ENCODE measurements at places on chromosomes 1 and 21.

GRCh38 chr21:15058854-15059263 is 5.9 kb downstream of the NRIP1 start:
- DNase-seq = peak; percentile 29

DNA sequence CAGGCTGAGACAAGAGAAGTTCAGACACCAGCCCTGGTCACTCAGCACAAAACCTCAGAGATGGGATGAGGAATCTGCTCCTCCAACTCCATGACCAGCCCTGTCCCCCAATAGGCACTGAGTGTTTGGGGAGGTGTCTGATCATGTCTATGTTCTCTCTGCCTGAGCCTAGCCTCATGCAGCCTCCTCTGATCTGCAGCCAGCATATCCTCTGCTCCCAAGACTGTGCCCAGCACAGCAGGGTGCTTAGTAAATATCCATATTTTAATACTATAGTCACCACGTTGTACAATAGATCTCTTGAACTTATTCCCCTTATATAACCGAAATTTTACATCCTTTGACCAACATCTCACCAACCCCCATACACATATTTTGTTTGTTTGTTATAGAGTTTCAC is 202.9 kb downstream of the MATN1 start:
- no peak for DNase-seq

- DNase-seq = peak; percentile 33
Observed at GRCh38 chr21:42187976-42188653, 30.8 kb upstream of the ABCG1 start.

DNA sequence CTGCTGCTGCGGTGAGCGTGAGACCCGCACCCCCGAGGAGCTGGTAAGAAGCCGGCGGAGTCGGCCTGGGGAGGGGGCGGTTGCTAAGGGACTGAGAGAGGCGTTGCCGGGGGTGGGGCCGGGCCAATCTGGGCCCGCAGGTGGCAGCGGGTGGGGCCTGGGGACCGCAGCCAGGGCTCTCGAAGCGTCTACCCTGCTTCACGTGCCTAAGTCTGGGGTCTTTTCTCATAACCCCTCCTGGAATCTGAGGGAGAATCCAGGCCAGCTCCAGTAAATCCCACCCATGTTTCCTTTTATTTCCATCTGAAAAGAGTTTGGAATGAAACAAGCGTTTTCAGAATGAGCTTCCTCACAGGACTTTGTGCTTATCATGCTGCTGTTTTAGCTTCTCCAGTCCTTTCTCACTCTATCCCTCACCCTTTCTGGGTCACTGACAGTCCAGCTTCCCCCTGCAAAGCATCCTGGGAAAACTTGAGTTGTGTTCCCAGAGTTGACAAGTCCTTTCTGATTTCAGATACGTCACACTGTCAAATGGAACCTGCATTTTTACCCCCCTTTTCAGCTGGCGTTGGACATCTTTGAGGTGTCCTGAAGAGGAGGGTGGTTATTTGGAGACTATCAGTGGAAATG is 431 bp downstream of the CLCN6 start:
- DNase-seq = no peak

DNA sequence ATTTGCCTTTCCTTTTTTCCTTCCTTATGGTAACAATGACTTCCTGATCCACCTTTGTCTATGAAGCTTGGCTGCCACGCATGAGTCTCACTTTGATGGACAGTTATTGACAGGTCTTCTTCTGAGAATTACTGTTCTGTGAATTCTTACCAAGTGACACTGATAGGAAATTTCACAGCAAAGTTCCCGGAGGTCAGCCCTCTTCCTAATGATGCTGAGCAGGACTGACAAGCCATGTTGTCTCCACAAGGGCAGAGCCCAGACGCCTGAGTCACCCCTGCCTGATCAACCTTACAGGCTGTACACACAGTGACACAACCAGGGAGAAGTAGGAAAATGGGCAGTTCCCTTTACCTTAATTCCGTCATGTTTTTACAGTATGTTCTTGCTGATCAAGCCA is 44.2 kb downstream of the ZC3H11B start:
- no peak for DNase-seq

- no peak for DNase-seq
Observed at GRCh38 chr21:31557421-31558188, 101.9 kb upstream of the SOD1 start.

DNA sequence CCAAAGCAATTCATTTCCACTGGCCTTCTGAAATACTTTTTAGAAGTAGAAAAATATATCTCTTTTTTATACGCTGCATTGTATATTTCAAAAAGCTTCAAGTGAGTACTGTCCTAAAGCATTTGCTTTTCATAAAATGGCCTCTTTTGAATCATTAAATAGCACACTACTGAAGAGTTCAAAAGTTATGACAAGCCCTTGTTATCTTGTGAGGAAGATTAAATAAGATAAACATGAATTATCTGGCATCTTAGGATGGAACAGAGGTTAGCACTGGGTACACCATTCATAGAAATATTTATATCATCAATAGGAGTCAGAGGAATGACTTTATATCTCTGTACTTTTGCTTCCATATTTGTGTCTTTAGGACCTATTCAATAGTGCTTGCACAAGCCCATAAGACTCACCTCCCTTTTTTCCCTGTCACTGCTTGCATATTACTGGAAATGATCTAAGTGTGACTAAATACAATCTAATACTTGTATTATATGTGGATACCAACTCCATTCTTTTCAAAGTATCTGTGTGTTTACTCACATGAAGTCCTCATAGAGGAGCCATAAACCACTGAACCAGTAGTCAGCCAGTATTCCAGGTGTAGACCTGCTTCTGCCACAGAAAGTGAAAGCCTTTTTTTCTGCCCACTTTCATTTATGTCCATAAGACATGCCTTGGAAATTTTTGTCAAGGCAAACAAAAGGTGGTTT is 274.2 kb upstream of the C1orf105 start:
- no peak for DNase-seq

DNA sequence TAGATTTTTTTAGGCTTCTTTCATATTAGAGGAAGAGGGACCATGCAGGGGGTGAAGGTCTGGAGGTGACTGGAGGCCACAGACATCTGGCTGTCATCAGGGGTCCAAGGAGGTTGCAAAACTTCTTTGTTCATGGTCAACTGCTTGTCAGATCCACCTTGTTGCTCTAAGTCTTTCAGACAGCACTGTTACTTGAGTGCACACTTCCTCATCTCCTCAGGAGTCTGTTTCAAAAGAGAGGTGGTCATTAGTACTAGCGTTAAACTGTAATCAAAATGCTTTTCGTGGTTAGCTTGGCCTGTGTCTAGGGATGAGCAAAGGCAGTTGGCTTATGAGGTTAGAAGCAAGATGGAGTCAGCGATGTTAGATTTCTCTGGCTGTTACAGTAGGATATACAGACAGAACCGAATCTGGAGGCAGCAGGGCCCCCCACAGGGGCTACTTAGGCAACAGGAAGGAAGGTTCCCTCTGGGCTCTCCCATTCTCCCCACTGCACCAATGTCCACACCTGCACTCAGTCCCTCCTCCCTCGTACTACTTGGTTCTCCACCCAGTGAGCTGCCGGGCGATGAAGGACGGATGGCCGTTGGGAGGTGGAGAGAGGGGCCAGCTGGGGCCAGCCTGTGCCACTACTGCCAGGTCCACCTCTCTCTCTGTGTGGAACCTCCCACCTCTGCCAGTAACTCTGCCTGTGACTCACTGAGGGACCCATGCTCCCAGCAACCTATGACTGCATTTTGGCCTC is 57.2 kb downstream of the TOR1AIP2 start:
- no peak for DNase-seq

- DNase-seq = no peak
Observed at GRCh38 chr1:25648681-25649440, 32.3 kb downstream of the MAN1C1 start.

DNA sequence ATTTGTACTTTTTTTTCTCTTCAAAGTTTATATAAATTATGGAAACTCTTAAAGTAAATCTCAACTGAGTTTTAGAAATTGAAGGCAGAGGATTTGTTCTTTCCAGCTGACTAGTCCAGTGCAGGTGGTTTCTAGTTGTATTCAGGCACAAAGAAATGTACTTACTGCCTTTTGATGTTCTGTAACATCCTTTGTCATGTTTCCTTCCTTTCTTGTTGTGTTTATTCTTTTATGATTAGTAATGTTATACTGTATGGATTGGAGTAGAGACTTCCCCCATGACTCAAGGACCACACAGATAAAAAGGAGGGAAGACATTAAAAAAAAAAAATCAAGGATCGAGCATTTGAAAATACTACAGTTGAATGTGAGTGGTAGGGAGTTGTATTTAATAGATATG is 8.0 kb downstream of the HIPK1 start:
- peak; percentile 8 for DNase-seq

GRCh38 chr1:87644033-87644578 is 315.4 kb downstream of the LMO4 start:
- DNase-seq = no peak

GRCh38 chr21:38596264-38597042 is 98.2 kb upstream of the ERG start:
- DNase-seq = no peak

GRCh38 chr1:29243871-29244200 is 7.5 kb downstream of the PTPRU start:
- DNase-seq = no peak

DNA sequence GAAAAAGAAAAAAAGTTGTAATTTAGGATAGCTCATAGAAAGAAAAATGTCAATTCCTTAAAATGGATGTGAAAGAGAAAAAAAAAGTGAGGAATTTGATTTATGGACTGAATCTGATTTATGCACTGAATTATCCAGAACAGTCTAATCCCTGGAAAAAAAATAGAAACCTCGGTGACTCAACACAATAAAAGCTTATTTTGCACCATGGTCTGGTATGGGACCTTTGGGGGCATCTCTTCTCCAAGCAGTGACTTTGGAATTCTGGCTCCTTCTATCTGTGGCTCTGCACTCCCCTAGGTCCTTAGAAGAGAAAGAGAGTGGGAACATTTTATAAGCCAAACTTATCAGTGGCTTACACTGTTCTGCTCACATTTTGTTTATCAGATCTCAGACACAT is 471.7 kb upstream of the B3GALT2 start:
- no peak for DNase-seq

DNA sequence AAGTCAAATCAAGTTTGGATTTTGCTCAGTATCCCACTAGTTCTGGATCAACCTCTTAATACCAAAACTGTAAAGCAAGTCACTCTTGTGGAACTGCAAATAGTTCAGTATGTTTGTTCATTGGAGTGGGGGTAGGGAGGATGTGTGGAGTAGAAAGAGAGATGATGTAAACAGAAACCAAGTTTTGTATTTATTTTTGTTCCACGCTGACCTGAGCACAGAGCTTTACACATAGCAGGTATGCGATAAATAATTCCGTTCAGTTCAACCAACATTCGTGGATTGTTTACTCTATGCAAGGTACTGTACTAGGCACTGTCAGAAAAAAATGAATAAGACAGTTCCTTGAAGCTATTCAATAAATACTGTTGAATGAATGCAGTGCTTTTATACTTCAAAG is 4.5 kb upstream of the ZNF644 start:
- DNase-seq = no peak

DNA sequence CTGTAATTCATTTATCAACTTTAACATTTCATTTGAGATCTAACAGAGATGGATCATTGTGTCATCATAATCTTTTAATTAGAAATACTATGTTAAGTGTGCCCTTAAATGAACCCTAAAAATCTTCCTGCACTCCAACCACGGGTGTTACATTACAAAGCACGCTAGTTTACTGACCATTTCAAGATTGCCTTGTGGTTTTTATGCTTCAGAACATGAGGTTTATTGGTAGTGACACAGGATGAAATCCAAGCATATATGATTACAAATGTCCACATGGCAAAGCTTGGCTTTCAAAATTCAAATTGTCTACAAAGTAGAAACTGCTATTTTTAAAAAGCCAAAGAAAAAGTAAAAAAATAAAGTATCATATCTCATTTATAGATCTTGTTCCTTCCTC is 190.4 kb upstream of the USP25 start:
- DNase-seq = no peak

GRCh38 chr1:100585786-100586185 is 47.8 kb downstream of the GPR88 start:
- DNase-seq = no peak

All from bone marrow (tissue), 2 donors.